Articular chondrocyte of knee joint (primary cell): ENCODE measurements at places on chromosomes 4 and X. TPM values are rescaled to one million over a fixed set of nuclear protein-coding genes. Genes with fewer than 3 reads are reported as not detected.

PAGE1 gene
- total RNA-seq = not detected in 2 replicates

HUWE1 gene
- 126 and 144 TPM in 2 replicates for total RNA-seq

TCEAL6 gene
- total RNA-seq = not detected in 2 replicates

RADX gene
- 0.26 and 1.1 TPM in 2 replicates for total RNA-seq

MFAP3L gene
- 5.1 and 5.9 TPM in 2 replicates for total RNA-seq

CXCR3 gene
- not detected in 2 replicates for total RNA-seq

NRK gene
- 2.9 and 3.4 TPM in 2 replicates for total RNA-seq

GPM6B gene
- 3.5 and 10.3 TPM in 2 replicates for total RNA-seq

GABRG1 gene
- not detected in 2 replicates for total RNA-seq

IL21 gene
- total RNA-seq = not detected in 2 replicates

N4BP2 gene
- 14.2 and 18.8 TPM in 2 replicates for total RNA-seq

GAGE2A gene
- not detected in 2 replicates for total RNA-seq

PITX2 gene
- total RNA-seq = under 0.01 TPM in 1 of 2 replicates, not detected in the other

BEND4 gene
- total RNA-seq = 0.11 TPM in 1 of 2 replicates, not detected in the other

ADAMTS3 gene
- 5.2 and 7.6 TPM in 2 replicates for total RNA-seq

PACRGL gene
- 20.9 and 24.8 TPM in 2 replicates for total RNA-seq

GPRIN3 gene
- 0.22 and 0.26 TPM in 2 replicates for total RNA-seq

TAF7L gene
- total RNA-seq = 0.22 and 0.26 TPM in 2 replicates

POU4F2 gene
- not detected in 2 replicates for total RNA-seq

ITM2A gene
- total RNA-seq = 3.4 and 6.3 TPM in 2 replicates

TEX11 gene
- under 0.01 TPM in 1 of 2 replicates, not detected in the other for total RNA-seq

NUP62CL gene
- total RNA-seq = 0.22 and 0.26 TPM in 2 replicates

FRAS1 gene
- under 0.01 and 0.11 TPM in 2 replicates for total RNA-seq

EVC2 gene
- total RNA-seq = 16.2 and 16.7 TPM in 2 replicates

GRPEL1 gene
- total RNA-seq = 18.4 and 23.1 TPM in 2 replicates

NXF2B gene
- not detected in 2 replicates for total RNA-seq

SMARCA1 gene
- 64.8 and 79.2 TPM in 2 replicates for total RNA-seq

CXCL9 gene
- not detected in 2 replicates for total RNA-seq

LRP2BP gene
- total RNA-seq = 1.0 and 1.4 TPM in 2 replicates

VCX2 gene
- not detected in 2 replicates for total RNA-seq

ODAM gene
- not detected in 2 replicates for total RNA-seq

DCAF12L1 gene
- total RNA-seq = not detected in 2 replicates

ZDHHC15 gene
- total RNA-seq = 2.4 and 2.5 TPM in 2 replicates

IL13RA2 gene
- total RNA-seq = 11.9 and 20.0 TPM in 2 replicates

SLC4A4 gene
- total RNA-seq = 5.2 and 5.4 TPM in 2 replicates

SLC9A7 gene
- 3.1 and 13.3 TPM in 2 replicates for total RNA-seq

F11 gene
- total RNA-seq = not detected in 2 replicates

RPA4 gene
- total RNA-seq = 0.54 and 1.0 TPM in 2 replicates

AKAP14 gene
- total RNA-seq = not detected in 2 replicates

WWC2 gene
- total RNA-seq = 32.3 and 34.7 TPM in 2 replicates

CNKSR2 gene
- 3.1 and 5.9 TPM in 2 replicates for total RNA-seq

RS1 gene
- not detected in 2 replicates for total RNA-seq

IL3RA gene
- 0.13 and 0.76 TPM in 2 replicates for total RNA-seq

SPANXN3 gene
- total RNA-seq = not detected in 2 replicates

RAB41 gene
- total RNA-seq = not detected in 2 replicates

ZNF157 gene
- total RNA-seq = 0.22 TPM in 1 of 2 replicates, not detected in the other

MAGEA11 gene
- not detected in 2 replicates for total RNA-seq

ASB12 gene
- 0.13 and 0.22 TPM in 2 replicates for total RNA-seq

SORCS2 gene
- total RNA-seq = 4.2 and 11.1 TPM in 2 replicates

NPFFR2 gene
- total RNA-seq = 0.11 TPM in 1 of 2 replicates, not detected in the other

ASMT gene
- not detected in 2 replicates for total RNA-seq

SSX4 gene
- total RNA-seq = not detected in 2 replicates

MAGEA4 gene
- total RNA-seq = not detected in 2 replicates
